ENCODE measurements at places on chromosomes 2 and 18.

GRCh38 chr18:74414953-74415515 is 42.1 kb downstream of the DIPK1C start:
- DNase-seq = no peak

- DNase-seq = no peak
These were observed 38.6 kb downstream of the MARCO start for GRCh38 chr2:118980573-118980972.

GRCh38 chr2:66110608-66111007 is 324.3 kb upstream of the MEIS1 start:
- no peak for DNase-seq

DNA sequence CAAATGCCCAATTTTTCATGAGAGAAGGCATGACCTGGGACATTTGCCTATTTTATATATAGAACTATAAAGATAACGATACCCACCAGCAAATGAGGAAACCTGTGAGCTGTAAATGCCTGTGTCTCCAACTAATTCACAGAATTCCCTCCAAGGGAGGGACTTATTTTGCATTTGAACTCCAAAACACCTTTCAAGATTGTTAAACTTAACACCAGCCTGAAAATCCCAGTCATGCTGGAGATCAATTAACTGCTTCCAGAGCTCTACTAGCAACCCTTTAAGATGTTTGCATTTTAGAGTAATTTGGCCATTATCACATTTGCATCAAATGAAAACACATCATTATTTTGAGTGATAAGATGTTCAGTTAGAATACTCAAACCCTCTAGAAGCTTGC is 68.1 kb upstream of the KLHL14 start:
- DNase-seq = no peak

GRCh38 chr2:164722616-164723338 is 101.5 kb upstream of the GRB14 start:
- no peak for DNase-seq

DNA sequence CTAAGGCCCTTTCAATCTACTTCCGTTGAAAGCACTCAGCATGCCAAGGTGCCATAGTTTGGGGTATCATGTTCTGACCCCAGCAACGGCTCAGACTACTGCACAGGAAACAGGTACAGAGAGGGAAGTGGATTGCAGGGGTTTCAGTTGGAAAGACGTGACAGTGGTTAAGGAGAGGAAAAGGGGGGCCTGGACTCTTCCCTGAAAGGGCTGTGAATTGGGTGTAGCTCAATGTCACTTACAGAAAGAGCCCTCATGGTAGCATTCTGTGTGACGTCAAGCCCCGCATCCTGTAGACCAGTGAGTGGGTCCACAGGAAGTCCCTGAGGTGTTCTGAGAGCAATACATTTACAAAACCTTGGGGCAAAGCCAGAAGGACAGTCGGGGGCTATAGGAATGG is 121.5 kb upstream of the GYPC start:
- DNase-seq = no peak
